ENCODE measurements at places on chromosomes 6 and 20.

- no peak for DNase-seq
These were observed 216.0 kb downstream of the DLL1 start for GRCh38 chr6:170074907-170075306.

DNA sequence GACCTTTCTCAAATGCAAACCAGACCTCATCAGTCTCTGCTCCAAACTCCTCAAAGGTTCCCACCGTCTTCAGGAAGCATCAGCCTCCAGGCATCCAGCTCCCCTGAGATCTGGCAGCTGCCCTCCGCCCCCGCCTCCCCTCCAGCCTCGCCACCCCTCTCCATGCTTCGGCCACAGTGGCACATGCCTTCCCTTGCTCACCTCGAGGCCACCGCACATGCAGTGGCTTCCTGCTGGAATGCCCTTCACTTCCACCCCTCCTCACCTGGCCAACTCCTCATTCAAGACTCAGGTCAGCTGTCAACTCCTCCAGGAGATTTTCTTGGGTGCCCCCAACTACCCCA is 13.4 kb downstream of the KIAA1755 start:
- DNase-seq: no peak

- DNase-seq: no peak
These were observed 7.1 kb upstream of the TAAR1 start for GRCh38 chr6:132666118-132666517.

DNA sequence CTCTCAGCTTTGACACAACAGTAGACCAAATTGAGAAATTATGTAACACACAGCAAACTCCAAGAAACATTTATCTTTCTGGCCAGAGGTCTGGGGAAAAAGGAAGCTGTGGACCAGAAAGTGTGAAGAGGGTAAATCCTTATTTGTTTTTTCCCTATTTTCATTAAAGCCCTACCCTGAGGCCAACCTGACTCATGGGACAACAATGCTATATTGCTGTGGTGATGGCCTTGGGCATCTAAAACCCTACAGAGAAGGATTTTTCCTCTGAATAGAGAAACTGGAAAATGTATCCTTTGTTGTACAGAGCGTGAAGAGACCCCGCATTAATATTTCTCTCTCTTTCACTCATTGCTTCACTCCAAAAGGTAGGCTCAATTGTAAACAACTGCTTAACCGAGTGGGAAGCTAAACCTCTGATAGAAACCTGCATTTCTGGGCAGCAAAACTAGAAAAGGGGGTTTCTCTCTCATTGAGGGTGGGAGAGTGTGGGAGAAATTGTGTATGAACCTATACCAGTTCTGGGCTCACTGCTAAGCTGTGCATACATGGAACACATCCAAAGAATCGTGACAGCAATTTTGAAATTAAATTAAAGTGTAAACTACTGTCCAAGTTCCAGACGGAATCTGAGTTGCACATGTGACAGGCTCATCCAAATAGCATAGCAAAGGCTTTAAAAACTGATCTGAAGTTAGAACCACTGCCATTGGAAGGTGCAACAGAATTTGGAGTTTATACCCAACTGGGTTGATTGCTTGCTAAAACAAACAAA is 175.5 kb downstream of the CLVS2 start:
- DNase-seq: no peak

DNA sequence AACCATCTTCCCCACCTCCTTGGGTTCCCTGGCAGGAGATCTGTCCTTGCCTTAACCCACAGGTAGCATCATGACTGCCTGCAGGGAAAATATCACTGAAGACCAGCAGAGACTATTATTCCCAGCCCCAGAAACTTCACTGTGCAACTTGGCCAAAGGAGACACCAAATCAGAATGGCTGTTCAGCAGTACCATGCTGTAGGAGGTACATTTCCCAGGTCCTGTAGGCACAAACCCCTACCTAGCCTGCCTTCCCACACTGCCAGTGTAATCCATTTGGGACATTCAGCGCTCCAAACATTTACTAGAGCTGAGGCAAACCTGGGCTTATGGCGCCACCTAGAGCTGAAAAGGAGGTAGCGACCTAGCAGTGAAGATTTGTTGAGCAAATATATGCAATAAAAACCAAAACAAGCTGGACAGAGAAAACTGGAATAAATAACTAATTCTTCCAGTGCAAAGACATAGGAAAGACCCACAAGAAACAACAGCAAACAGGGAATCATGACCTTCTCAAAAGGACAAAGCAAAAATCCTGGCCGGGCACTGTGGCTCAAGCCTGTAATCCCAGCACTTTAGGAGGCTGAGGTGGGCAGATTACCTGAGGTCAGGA is 60.3 kb downstream of the VTA1 start:
- no peak for DNase-seq

- DNase-seq: no peak
These were observed 158.1 kb upstream of the RPS6KA2 start for GRCh38 chr6:166785131-166785530.

- DNase-seq: peak; percentile 81
These were observed 76.7 kb downstream of the PREX1 start for GRCh38 chr20:48750941-48751635.

GRCh38 chr20:36465109-36466080 is 75.9 kb upstream of the MYL9 start:
- DNase-seq: peak; percentile 65

- DNase-seq: no peak
These were observed 25.5 kb downstream of the IYD start for GRCh38 chr6:150394053-150394898.

GRCh38 chr6:166782520-166782919 is 155.5 kb upstream of the RPS6KA2 start:
- DNase-seq: no peak

DNA sequence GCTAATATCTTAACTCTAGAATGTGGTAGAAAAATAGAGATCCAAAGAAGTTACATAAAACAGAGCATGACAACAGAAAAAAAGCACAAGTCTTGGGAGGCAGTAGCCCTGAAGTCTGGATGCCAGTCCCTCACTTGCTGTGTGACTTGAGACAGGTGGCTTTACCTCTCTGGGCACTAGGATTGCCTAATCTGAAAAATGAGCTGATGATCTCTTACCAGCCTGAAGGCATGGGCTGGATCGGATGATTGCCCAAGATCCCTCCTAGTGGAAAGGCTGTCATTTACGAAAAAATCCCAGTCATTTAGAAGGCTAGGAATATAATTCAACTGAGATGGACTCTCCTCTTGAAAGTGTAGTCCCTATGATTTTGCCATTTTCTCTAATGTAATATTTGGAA is 10.9 kb upstream of the GCM1 start:
- no peak for DNase-seq
